Retina (tissue), 1 donor: ENCODE measurements at places on chromosomes 6 and 20.

- peak; percentile 18 for DNase-seq
These were observed 51.8 kb downstream of the CDH26 start for GRCh38 chr20:60009826-60010616.

DNA sequence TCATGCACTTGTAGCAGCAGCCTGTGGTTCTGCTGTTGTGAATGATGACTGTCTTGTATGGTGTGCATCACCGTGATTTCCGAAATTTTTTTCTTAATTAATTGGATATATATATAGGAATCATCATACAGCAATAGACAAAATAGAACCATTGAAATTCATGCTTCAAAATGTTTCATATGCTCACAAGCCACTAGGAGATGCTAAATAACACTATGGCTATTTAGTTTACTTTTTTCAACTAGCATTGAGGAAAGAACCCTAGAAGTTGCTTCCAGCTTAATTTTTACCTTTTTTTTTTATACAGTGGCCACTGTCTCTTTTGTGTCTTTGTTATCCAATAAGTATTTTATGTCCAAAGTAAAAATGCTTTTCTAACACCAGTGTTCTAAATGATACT is 485.4 kb downstream of the CDKAL1 start:
- DNase-seq = no peak

GRCh38 chr6:134959603-134960002 is 9.7 kb upstream of the ALDH8A1 start:
- no peak for DNase-seq

DNA sequence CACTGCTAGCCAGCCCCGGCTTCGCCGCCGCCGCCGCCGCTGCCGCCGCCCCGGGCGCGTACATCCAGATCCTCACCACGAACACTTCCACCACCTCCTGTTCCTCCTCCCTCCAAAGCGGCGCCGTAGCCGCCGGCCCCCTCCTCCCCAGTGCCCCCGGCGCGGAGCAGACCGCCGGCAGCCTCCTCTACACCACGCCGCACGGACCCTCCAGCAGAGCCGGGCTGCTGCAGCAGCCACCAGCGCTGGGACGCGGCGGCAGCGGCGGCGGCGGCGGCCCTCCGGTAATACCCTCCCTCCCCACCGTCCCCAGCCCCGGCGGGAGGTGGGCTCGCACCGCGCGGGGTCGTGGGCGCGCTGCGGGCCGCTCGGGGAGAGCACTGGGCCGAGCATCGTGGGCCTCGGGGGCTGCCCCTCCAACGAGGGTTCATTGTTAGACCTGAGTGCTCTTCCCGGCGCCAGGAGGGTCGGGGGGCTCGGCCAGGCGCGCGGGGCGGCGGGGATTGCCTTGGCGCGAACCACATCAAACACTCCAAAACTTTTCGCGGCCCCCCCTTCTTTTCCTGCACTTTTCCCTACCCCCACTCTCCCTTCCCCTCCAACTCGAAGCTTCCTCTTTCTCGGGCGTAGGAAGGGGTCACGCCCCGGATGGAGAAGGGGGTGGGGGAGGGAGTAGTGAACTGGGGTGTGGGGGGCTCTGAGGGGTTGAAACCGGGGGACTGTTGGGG is 827 bp downstream of the E2F3 start:
- DNase-seq = no peak

DNA sequence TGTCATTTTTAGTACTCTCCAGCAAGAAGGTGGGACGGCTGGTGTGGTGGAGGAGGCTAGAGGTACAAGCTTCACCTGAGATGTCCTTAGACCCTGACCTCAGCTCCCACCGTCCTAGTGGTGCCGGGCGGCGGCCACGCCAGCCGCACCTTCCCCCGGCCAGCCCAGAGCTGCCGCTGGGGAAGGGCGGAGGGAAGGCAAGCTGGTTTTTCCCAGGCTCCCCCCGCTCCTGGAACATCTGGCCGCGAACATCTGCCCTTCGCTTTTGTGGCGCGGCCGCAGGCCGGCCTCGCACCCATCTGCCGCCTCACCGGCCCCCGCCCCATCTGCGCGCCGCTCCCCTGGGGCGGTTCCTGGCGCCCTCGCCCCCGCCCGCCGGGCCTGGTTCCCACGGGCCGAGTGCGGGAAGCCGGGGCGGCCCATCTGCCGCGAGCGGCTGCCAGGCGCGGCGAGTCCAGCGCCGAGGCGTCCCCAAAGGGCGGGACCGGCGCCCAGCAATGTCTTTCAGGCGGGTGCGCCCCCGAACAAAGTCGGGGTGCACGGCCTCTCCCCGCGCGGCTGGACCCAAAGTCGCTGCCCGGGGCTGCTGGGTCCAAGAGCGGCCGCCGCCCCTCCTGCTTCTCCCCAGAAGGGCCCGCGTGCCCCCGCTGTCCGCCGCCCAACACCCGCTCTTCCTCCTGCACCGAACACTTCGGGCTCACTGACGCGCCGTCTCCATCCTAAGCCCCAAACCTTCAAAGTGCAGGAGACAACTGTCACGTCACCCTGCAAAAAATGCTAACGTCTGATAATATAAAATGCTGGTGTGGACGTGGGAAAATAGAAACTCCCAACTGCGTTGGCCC is 17.3 kb upstream of the ID1 start:
- peak; percentile 63 for DNase-seq

- no peak for DNase-seq
These were observed 19.3 kb downstream of the UQCC2 start for GRCh38 chr6:33692078-33692759.

- DNase-seq = peak; percentile 69
These were observed 56.1 kb upstream of the B3GAT2 start for GRCh38 chr6:71012866-71013469.
